Right atrium auricular region (tissue), 2 donors: ENCODE measurements at places on chromosomes 4 and X. TPM values are rescaled to one million over a fixed set of nuclear protein-coding genes. Genes with fewer than 3 reads are reported as not detected.
A peak's percentile ranks its signal among the peaks of the same experiment; 100 is the strongest.

The HTR2C gene
- not detected for total RNA-seq

The IGSF1 gene
- total RNA-seq, result 3.3 TPM

The TBC1D9 gene
- total RNA-seq, result 10.9 TPM

The LGI2 gene
- 1.1 TPM for total RNA-seq

The TMSB15A gene
- total RNA-seq, result 1.5 TPM

The UNC5C gene
- total RNA-seq, result 4.6 TPM

The LNX1 gene
- total RNA-seq, result 4.5 TPM

The SOD3 gene
- total RNA-seq, result 300 TPM

DNA sequence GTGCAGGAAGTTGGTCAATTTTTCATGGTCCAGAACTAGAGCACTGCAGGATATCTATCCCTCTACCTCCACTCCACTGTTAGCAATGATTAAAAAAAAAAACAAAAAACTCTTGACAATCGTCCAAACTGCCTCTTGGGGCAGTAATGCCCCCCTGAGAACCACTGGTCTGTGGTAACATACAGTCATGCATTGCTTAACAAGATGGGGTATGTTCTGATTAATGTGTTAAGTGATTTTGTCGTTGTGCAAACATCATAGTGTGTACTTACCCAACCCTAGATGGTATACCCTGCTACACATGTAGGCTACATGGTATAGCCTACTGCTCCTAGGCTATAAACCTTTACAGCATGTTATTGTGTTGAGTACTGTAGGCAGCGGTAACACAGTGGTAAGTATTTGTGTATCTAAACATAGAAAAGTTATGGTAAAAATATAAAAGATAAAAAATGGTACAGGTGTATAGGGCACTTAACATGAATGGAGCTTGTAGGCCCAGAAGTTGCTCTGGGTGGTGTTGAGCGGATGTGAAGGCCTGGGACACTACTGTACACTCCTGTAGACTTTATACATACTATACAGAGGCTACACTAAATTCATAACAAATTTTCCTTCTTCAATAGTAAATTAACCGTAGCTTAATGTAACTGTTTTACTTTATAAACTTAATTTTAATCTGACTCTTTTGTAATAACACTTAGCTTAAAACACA lies 34.1 kb downstream of the ART3 start:
- no peak for DNase-seq

GRCh38 chr4:143711543-143712154 lies 11.2 kb upstream of the FREM3 start:
- DNase-seq, result no peak

GRCh38 chr4:187042251-187042650 lies 318.6 kb upstream of the FAT1 start:
- DNase-seq, result no peak

DNA sequence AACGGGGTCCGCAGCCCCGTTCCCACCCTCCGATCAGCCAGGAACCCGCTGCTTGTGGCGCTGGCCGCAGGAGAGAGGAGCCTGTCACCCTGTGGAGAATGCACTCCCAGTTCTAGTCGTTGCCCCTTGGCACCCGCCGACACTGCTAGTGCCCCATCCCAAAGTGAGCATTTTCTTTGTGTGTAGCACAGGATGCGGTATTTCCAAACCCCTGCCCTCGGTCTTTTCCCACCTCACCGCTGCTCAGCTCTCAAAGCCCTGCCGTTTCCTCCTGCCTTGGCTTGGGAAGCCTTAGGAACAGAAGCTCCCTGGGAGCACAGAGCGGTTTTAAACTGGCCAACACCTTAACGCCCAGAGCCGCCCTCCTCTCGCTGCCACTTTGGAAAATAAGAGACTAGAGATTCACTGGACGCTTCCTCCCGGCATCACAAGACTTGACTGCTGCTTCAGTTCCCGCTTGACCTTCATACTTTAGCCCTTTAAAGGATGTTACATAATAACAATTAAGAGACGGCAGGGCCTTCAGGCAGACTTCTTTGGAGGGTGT lies 772 bp downstream of the CYP4V2 start:
- DNase-seq, result peak; percentile 62

DNA sequence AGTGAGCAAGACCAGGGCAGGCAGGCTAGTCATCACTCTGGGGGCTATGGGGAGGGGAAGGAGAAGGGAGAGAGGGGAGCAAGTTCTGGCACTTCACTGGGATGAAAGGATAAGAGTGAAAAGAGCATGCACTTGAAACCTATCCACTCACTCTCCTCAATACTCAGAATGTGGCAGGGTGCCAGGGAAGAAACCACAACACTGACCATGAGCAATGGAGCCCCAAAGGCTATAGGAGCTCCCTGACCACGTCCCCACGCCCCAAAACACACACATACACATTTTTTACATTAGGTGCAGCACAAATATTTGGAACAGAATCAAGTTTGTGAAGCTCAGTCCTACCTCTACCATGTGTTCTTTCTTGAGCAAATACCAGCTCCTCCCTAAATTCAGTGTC lies 132.2 kb downstream of the IDS start:
- DNase-seq, result no peak

- no peak for DNase-seq
Measured at GRCh38 chr4:69759189-69759604, 1.2 kb downstream of the SULT1B1 start.

- DNase-seq, result no peak
Measured at GRCh38 chrX:21943460-21944135, 3.1 kb downstream of the SMS start.

DNA sequence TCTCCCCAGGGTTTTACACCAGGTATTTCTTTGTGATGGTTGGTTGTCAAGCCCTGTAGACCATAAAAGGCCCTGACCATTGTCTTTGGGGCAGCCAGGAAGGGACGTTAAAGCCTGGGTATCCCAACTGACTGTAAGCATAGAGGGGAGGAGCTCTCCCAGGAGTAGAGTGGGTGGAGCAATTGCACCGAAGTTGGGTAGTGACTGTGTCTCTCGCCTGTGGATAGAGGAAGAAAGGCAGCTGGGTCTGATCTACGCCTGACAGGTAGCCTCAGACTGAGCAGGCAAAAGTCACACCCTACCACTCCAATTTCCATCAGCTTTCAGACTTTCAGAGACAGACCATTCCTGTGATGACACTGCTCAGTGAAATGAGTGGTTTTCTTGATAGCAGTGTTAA lies 123.3 kb downstream of the KLHL8 start:
- DNase-seq, result no peak

DNA sequence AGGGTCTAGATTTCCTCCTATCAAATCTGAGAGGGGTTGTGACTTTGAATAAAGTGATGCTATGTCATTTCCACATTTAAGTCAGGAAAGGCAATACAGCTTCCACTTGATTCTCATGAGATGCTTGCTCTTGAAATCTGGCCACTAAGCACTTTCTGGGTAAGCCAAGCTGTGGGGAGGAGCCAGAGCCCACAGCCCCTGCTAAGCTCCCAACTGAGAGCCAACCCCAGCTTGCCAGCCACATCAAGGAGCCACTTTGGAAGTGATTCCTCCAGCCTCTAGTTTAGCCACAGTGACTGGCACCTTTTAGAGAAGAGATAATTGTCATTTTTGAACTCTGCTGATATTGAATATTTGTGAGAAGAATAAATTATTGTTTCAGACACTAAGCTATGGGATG lies 1441.5 kb upstream of the IGFBP7 start:
- no peak for DNase-seq

DNA sequence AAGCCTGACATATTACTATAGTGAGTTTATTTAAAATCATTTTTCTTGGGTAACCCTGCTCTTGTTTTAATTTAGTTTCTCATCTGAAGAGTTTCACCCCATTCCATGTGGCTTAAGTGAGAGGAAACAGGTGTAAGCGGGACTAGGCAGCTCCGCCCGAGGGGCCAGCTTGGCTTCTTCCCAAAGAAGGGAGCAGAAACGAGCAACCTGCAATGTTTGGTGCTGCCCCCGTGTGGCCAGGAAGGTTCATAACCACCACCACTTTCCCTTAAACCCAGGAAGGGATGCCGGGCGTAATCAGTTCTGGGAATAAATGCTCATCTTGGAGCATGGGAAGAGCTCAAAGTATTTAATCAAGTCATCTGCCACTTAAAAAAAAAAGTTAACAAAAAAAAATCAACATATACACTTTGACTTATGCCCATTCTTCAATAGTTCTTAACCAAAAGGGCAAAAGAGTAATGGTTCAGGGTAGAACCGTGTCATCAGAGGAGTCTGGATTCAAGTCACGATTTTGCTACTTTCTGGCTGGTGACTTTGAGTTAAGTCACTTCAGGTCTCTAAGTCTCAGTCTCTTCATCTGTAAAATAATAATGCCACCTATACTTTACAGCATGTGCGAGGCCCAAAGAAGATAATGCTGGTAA lies 147.9 kb downstream of the NSUN7 start:
- DNase-seq, result peak; percentile 74

- DNase-seq, result no peak
Measured at GRCh38 chrX:44876086-44876485, 3.1 kb downstream of the KDM6A start.

DNA sequence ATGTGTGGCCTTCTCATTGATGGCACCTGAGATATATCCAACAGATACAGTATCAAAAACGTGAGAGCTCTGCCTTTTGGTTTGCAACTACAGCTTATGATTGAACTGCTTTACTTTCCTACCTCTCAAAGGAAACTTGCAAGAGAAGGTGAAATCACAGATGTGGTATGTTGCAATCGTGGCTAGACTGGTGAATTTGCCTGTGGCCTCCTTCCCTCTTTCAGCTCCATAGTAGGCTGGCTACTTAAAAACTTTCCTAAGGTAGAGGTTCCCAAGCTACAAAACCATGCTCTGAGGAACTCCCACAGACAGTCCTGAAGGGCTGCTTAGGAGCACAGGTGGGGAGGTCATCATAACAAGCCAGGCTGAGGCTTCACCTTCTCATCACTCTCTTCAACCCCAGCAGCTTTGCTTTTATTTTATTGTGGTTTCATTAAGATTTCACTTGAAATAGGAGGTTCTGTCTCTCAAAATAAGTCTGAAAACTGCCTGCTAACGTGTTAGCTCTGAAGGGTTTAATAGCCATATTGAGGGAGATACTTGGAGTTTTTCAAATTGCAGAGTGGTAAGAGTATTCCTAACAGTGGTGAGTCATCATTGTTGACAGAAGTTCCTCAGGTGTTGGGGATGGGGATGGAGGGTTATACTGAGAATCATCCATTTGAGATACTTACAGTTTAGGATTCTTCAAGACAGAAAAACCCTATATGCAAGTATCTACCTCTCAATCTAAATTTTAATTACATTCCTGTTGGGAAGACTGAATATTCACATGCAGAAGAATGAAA lies 93.5 kb upstream of the UCP1 start:
- no peak for DNase-seq

- no peak for DNase-seq
Measured at GRCh38 chr4:119977076-119977940, 89.3 kb downstream of the MAD2L1 start.

DNA sequence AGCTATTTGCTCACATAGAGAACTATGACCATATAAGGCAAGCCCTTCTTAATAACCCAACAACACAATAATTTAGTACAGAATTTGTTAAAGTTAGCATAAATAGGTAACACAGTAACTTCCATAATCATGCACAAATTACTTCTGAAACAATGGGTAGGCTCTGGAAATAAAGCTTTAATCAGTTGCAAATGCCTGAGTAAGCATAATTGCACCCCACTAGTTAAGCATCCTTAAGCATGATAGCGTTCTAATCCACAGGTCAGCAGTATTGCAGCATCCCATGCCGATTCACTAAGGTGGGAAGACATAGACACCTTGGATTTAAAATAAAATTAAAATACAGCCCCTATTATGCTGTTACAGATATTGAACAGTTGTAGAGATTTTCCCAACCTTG lies 161.7 kb downstream of the DHX15 start:
- no peak for DNase-seq

GRCh38 chr4:142671516-142671915 lies 174.6 kb downstream of the INPP4B start:
- DNase-seq, result no peak

GRCh38 chr4:127441571-127441970 lies 191.2 kb upstream of the INTU start:
- no peak for DNase-seq

- no peak for DNase-seq
Measured at GRCh38 chr4:169229571-169230028, 41.2 kb downstream of the SH3RF1 start.

GRCh38 chr4:159060161-159060560 lies 42.7 kb upstream of the RAPGEF2 start:
- DNase-seq, result no peak

GRCh38 chr4:145058256-145058655 lies 39.7 kb downstream of the ANAPC10 start:
- DNase-seq, result no peak

DNA sequence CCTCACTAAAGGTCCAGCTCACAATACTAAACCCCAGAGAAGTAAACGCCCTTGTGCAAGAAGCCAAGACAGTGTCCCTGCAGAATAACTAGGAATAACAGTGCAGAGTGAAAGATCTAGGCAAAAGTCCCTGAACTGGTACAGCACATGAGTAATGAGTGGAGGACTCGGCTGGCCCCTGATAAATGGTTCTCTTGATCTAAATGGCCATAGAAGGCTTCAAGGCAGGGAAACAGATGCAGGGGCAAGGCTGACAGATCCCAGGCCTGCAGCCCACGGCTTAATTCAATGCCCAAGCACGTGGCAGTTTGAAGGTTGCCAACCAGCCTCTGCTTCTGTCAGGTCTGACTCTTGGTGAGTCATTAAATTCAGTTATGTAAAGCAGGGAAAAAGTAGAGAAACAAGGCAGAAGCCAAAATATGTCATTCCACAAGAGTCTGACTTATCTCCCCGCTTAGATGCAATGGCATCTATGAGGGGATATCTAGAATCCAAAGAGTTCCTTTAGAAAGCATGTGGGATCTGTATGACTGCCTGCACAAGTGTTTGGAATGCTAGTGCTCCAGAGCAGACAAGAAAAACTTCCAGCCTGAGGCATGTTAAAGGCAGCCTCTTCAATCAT lies 121.3 kb downstream of the PRDM5 start:
- peak; percentile 58 for DNase-seq
